Vagina (tissue), 2 donors: ENCODE measurements at places on chromosomes 4 and X. TPM values are rescaled to one million over a fixed set of nuclear protein-coding genes. Genes with fewer than 3 reads are reported as not detected.

The SPANXN2 gene
- total RNA-seq: not detected

- H3K27ac ChIP-seq: no peak overlapping the region
- H3K4me3 ChIP-seq: no peak overlapping the region
- DNase-seq: no peak
- no peaks in the 10 kb centered on the region for H3K36me3 ChIP-seq
Observed at GRCh38 chrX:20244931-20245330, 21.8 kb downstream of the RPS6KA3 start.

DNA sequence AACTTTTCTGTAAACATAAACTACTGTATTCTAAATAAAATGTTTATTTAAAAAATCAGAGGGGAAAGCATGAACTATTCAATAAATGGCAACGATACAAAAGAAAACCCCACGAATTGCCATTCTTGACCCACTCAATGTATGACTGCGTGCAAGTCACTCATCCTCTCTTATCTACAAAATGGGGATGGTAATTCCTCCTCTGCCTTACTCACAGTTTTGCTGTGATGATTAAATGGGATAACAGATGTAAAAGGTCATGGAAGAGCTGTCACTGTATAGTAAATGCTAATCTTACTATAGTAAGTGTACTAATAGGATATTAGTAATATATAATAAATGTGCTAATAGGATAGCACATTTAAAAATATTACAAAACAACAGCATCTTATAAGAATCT lies 173.4 kb downstream of the SCFD2 start:
- no peaks in the 10 kb centered on the region for H3K27me3 ChIP-seq
- no peak for DNase-seq
- no peaks in the 10 kb centered on the region for H3K36me3 ChIP-seq
- H3K4me3 ChIP-seq: no peak overlapping the region
- no peak overlapping the region for H3K27ac ChIP-seq

The UGT2B11 gene
- total RNA-seq: not detected

The USP17L26 gene
- total RNA-seq: not detected

DNA sequence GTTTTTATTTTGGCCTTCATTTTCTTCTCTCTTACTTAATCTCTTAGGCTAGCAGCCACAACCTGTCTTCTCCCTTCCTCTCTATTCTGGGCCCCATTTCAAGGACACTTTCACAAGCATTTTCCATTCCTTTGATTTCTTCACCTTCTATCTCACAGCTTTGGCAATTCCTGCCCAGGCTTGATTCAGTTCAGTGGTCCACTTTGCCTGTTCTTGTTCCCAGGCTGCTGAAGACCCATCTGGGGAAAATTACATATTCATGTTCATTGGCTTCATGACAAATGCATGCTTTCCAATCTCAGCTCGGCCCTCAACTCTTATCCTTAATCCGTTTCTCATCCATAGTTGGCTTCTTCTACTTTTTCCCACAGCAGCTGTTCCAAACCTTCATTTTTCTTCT lies 38.7 kb upstream of the LPAR4 start:
- no peak overlapping the region for H3K4me3 ChIP-seq
- no peaks in the 10 kb centered on the region for H3K36me3 ChIP-seq
- no peak overlapping the region for H3K27ac ChIP-seq
- H3K27me3 ChIP-seq: no peaks in the 10 kb centered on the region
- no peaks in the 10 kb centered on the region for H3K4me1 ChIP-seq

The ART3 gene
- total RNA-seq: 0.74 TPM

- DNase-seq: no peak
- no peak overlapping the region for H3K27ac ChIP-seq
- H3K36me3 ChIP-seq: no peaks in the 10 kb centered on the region
- no peaks in the 10 kb centered on the region for H3K27me3 ChIP-seq
Observed at GRCh38 chr4:121885115-121885514, 14.8 kb upstream of the BBS7 start.

DNA sequence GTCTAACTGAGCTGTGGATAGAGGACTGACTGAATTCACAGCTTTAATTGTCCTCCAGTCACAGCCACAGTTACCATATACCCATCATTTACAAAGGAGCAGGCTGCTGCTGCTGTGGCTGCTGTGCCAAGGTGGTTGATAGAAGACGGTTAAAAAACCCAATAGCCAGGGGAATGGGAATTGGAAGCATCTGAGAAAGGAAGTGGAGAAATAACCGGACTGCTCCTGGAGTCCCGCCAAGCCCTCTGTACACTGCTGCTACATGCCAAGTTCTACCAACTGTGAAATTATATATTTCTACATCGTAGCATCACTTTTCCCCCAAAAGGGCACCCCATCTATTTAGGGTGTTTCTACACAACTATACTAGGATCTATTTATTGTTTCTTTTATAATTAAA lies 279.7 kb upstream of the ARX start:
- H3K4me3 ChIP-seq: no peak overlapping the region
- no peaks in the 10 kb centered on the region for H3K36me3 ChIP-seq
- DNase-seq: no peak
- H3K4me1 ChIP-seq: no peaks in the 10 kb centered on the region

DNA sequence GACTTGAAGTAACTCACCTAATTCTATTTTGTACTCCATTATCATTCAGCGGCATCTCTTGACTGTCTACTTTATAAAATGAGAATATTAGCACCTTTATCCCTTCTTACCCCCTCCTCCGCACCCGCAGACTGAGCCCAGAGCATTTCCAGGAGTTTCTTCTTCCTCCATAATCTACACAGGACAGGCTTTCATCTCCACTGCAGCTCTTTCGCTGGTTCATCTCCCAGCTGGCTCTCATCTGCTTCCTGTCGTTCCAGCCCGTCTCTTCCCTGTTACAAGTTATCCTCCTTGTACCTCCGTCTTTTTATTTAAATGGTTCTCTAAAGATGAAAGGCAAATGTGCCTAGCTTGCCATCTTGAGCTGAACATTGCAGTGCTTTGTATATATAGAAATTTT lies 39.8 kb downstream of the GALNT7 start:
- H3K27me3 ChIP-seq: no peaks in the 10 kb centered on the region
- H3K27ac ChIP-seq: no peak overlapping the region
- no peaks in the 10 kb centered on the region for H3K36me3 ChIP-seq
- no peaks in the 10 kb centered on the region for H3K4me1 ChIP-seq

The PCYT1B gene
- not detected for total RNA-seq

- no peaks in the 10 kb centered on the region for H3K4me1 ChIP-seq
- no peak for DNase-seq
- H3K36me3 ChIP-seq: no peaks in the 10 kb centered on the region
- H3K27me3 ChIP-seq: no peaks in the 10 kb centered on the region
- no peak overlapping the region for H3K27ac ChIP-seq
Observed at GRCh38 chr4:145351162-145351561, 130.5 kb upstream of the SMAD1 start.

DNA sequence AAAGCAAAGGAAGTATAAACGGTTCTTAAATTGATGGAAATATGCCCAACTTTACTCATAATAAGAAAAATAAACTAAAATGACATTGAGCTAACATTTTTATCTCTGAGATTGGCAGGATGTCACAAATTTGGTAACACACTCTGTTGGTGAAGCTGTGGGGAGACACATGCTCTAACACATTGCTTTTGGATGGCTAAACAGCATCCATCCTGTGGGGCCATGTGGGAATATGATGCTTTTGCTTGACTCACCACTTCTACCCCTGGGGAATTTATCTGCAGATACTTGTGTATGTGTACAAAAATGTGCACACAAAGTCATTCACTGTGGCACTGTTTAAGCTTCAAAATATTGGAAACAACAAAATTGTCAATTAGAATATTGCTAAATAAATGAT lies 100.2 kb downstream of the ANAPC4 start:
- no peaks in the 10 kb centered on the region for H3K27me3 ChIP-seq
- no peaks in the 10 kb centered on the region for H3K4me1 ChIP-seq
- H3K36me3 ChIP-seq: no peaks in the 10 kb centered on the region
- no peak overlapping the region for H3K27ac ChIP-seq
- H3K4me3 ChIP-seq: no peak overlapping the region
- no peak for DNase-seq

- no peak overlapping the region for H3K27ac ChIP-seq
- H3K4me1 ChIP-seq: no peaks in the 10 kb centered on the region
- H3K36me3 ChIP-seq: no peaks in the 10 kb centered on the region
- H3K4me3 ChIP-seq: no peak overlapping the region
Observed at GRCh38 chrX:118211891-118212816, 95.5 kb upstream of the KLHL13 start.

DNA sequence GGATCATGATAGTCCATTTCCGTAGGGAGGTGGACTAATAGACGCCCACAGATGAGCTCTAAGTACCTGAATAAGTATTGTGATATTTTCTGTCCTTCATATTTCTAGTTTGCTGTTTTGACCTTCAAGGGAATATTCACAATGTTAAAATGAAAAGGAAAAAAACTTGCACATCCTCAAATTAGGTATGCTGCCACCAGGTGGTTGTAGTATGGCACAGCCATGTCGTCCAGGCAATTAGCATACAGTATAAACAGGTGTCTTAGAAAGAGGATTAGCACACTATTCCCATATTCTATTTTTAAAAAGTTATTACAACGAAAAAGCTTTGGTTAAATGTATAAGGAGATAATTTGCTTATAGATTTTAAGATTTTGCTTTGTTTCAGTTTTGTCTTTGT lies 802.0 kb downstream of the RPA4 start:
- no peak overlapping the region for H3K4me3 ChIP-seq
- no peak overlapping the region for H3K27ac ChIP-seq
- no peaks in the 10 kb centered on the region for H3K27me3 ChIP-seq
- no peak for DNase-seq
- H3K4me1 ChIP-seq: no peaks in the 10 kb centered on the region

DNA sequence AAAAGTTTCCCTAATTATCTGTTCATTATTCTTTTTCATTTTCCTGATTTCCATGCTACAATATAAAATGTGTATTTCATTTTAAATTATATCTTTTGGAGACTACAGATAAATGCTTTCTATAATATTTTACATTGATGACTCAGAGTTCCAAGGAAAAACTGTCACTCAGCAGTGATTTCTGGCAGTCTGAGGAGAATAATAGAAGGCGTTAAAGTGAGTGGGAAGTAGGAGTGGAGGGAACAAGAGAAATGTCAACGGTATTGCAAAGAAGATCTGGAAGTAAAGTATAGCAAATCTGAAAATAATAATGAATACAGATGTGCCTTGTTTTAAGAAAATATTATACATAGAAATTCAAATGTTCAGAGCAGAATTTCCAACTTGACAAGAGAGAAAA lies 293.6 kb upstream of the PITX2 start:
- no peak for DNase-seq
- no peak overlapping the region for H3K27ac ChIP-seq
- no peaks in the 10 kb centered on the region for H3K27me3 ChIP-seq

DNA sequence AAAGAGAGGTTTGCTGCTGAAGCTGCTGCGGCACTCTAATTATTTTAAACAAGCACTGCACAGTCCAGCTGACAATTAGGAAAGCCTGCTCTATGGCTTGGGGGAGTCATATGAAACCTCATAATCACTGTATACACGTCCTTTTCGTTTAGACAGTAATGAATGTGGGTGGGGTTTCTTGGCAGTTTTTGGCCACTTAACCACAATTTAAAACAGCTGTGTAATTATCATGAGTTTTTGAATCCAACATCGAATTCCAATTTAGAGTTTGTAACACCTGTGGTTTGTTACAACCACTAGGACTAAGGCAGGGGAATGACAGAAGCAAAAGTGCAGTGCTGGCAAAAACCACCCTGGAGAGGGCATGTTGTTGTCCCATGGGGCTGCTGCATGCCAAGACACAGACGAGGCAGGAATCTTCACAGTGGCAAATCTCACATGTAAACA lies 99.5 kb downstream of the CXXC4 start:
- H3K4me3 ChIP-seq: no peak overlapping the region
- no peaks in the 10 kb centered on the region for H3K27me3 ChIP-seq
- DNase-seq: no peak
- no peak overlapping the region for H3K27ac ChIP-seq
- H3K36me3 ChIP-seq: no peaks in the 10 kb centered on the region
- H3K4me1 ChIP-seq: peaks cover 14% of the 10 kb centered on the region

DNA sequence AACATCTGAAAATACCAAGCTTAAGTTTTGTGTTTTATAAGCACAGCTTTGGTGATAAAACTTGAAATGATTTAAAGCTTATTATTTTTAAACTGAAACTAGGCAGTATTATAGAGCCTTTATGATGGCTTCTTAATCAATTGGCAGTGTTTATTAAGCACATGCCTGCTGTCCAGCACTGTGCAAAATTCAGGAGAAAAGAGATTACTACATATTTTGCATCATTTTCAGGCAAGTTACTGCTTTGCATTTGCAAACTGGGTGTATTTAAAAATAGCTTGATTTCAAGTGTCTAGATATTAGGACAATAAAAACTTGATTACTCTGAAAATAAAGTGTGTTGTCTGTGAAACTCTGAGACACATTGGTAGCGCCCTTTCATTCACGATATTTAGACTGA lies 126.5 kb downstream of the PDLIM5 start:
- H3K27ac ChIP-seq: no peak overlapping the region
- H3K27me3 ChIP-seq: no peaks in the 10 kb centered on the region
- DNase-seq: no peak

The GPR119 gene
- total RNA-seq: not detected

The HTR2C gene
- total RNA-seq: 1.7 TPM

DNA sequence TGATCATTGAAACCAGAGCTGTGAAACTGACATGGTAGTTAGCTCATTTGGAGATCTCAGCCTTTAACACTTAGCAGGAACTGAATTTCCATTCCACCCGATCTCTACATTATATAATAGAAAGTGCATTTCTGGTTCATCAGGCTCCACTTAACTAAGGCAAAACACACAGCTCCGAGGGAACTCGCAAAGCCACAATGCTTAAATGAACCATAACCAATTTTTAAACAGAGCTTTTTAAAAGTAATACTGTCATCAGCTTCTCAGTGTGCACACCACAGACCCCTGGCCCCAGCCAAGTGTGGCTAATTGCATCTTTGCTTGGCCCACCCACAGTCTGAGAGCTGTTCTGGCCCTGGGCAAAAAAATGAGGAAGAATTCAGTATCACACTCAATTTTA lies 66.1 kb downstream of the DCHS2 start:
- no peaks in the 10 kb centered on the region for H3K36me3 ChIP-seq
- no peak for DNase-seq
- H3K27me3 ChIP-seq: no peaks in the 10 kb centered on the region
- no peak overlapping the region for H3K4me3 ChIP-seq
- H3K4me1 ChIP-seq: no peaks in the 10 kb centered on the region

DNA sequence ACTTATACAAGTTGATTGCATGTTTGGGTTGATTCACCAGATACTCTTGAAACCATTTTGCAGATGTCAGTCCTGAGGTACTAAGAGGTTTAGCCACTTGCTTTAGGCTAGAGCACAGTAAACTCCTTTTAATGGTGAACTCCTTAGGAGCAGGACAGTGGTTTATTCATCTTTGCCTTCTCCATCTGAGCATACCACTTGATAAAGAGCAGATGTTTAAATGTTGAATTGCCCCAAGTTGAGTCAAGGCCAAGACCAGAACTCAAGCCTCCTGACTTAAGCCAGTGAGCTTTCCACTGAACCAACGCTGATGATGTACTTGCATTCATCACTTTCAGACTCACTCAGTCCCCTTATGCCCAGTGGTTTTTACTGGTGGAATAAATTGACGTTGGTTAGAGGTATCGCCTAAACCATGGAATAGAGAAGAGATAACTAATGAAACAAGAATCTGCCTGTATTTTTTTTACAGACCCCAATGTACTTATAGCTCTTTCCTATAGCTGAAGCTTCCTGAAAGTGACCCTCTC lies 7.5 kb downstream of the DAPP1 start:
- H3K27me3 ChIP-seq: no peaks in the 10 kb centered on the region
- DNase-seq: no peak
- H3K4me1 ChIP-seq: no peaks in the 10 kb centered on the region
- H3K4me3 ChIP-seq: no peak overlapping the region
- no peak overlapping the region for H3K27ac ChIP-seq
- no peaks in the 10 kb centered on the region for H3K36me3 ChIP-seq

The OPHN1 gene
- 11.5 TPM for total RNA-seq
